T47D (cell line): ENCODE measurements at places on chromosomes 4 and X.

DNA sequence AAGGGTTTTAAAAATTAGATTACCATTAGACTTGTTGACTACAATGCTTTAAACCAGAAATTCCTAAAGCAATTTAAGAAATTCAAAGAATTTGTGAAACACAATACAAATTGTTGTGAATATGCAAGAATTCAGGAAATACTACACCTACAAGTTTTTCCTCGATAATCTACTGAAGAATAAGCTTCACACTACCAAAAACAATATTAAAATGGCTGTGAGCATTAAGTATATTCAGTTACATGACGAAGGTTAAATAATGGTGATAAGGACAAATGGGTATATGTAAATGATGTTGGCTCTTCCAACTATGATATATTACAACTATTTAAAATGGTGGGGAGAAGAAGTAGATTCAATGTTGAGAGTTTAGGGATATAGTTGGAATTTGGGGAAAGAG, 111.1 kb upstream of the HTR2C start:
- no peak for DNase-seq

DNA sequence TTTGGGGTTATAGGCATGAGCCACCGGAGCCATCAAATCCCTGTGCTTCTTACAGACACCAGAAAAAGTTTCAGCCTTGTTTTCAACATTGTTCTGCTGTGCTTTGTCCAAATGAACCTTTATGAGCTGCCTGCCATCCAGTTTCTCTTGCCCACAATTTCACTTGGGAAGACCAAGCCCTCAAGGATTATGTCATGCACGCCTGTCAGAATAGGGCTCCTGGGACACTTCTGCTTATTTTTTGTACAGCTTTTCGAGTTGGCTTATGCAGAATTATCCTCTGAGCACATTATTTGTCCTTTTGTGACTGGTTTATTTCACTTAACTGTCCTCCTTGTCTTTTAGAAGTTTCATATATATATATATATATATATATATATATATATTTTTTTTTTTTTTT, 16.2 kb downstream of the UBE2K start:
- DNase-seq = no peak

DNA sequence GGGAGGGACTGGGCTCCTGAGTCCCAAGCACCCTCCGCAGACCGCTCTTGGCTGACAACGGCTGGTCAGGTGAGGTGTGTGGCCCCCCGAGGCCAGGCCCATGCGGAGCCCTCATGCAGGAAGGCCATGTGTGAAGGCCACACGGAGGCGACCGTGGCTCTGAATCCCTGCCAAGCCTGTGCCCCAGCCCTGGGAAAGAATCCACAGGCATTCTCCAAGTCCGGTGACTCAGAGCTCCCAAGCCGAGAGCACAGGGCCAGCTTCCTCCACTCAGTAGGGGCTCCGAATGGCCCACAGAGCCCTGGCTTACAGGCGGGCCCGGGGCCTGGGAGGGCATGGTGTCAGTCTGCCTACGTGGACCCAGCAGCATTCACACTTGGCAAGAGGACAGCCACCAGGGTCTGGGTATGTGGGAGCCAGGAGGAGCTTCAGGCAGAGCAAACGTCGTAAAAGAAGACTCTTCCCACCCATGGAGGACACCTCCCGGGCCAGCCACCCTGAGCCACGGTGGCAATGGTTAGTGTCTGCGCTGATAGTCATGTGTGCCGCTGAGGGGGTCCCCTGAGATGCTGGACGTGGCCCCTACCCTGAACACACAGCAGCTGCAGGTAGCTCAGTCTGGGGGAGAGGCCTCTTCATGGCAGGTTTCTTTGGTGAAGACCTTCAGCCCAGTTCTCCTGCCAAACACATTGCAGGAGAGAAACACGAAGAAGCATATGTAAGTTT, 105.7 kb downstream of the PSAPL1 start:
- DNase-seq = peak; percentile 10

DNA sequence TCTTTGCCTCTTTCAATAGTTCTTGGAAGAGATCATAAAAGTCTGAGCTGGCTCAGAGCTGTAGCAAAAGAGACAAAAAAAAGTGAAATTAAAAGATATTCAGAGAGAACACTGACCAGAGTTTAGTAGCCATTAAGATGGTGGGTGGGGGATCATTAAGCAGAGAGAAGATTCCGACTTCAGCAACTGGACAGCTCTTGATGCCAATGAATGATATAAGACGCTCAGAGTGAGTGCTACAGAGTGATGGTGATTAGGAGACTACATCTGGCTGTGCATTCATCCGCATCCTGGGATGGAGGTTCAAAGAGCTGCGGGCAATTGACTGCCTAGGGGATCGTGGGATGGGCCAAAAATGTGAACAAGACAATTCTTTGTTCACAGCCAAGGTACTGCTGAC, 178.5 kb downstream of the PACRGL start:
- no peak for DNase-seq

GRCh38 chr4:38769441-38769840, 13.3 kb downstream of the TLR10 start:
- no peak for DNase-seq

DNA sequence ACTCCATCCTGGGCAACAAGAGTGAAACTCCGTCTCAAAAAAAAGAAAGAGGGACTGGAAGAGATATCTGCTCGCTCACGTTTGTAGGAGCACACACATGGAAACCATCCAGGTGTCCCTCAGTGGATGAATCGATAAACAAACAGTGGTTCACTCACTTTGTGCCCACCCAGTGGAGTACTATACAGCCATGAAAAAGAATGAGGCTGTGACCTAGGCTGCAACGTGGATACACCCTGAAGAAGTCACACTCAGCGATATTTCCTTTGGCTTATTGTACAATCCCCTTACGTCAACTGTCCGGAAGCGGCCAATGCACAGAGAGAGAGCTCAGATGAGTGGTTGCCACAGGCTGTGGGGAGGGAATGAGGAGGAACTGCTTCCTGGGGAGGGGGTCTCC, 82.3 kb upstream of the PPP2R3B start:
- no peak for DNase-seq

- no peak for DNase-seq
These were observed 52.3 kb downstream of the KIAA0232 start for GRCh38 chr4:6834867-6835266.

DNA sequence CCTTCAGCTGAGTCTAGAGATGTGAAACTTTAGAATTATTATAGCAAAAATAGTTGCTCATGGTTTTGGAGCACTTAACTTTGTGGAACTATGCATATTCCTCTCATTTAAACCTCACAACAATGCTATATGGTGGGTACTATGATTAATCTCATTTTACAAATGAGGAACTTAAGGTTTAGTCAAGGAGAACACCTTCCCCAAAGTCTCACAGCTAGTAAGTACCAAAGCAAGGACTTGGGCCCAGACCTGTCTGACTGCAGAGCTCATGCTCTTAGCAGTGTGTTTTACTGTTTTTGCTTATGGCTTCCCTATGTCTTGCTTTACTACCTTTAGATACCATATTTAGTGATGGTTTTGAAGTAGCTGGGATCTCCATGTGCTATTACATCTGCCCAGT, 5.1 kb downstream of the UBE2A start:
- DNase-seq = no peak

GRCh38 chrX:97030463-97030862, 146.8 kb downstream of the RPA4 start:
- no peak for DNase-seq

DNA sequence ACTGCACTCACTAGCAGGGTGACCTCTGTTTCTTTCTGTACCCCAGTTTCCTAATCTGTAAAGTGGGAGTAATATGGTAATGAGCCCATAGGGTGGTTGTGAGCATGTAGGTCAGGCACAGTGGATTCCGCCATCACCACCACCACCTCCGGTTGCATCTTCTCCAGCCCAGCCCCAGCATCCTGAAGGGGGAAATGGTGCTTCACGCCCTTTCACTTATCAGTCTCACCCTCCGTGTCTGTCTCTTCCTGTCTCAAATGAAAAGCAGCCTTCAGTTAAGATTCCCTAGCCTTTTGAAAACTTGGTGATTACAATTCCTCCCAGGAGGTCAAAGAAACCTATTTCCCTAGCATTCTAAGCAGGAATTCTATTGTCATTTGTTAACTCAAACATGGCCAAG, 16.9 kb upstream of the XPNPEP2 start:
- DNase-seq = no peak

DNA sequence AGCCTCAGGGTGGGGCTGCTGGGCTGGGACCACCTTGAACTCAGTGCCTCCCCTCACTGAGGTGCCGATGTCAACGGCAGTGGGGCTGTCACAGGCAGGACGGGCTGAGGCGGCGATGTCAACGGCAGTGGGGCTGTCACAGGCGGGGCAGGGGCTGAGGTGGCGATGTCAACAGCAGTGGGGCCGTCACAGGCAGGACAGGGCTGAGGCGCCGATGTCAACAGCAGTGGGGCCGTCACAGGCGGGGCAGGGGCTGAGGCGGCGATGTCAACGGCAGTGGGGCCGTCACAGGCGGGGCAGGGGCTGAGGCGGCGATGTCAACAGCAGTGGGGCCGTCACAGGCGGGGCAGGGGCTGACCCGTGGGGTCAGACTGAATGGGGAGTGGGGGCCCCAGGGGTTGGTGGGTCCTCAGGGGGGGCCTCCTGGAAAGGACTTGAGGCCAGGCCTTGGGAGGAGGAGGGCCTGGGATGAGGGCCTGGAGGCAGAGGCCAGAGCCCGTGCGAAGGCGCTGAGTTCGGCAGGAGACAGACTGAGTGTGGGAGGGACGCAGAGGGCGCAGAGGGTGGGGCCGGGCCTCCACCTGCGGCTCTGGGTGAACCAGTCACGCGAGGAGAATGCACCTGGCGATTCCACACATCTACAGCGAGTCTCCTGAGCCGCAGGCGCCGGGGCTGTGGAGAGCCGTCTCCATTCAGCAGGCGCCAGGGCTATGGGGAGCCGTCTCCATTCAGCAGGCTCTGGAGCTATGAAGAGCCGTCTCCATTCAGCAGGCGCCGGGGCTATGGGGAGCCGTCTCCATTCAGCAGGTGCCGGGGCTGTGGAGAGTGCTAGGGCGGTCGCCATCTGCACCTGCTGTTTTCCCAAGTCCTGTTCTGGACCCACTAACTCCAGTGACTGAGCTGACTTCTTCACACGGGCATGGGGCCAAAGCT, 22.9 kb downstream of the ATP5ME start:
- no peak for DNase-seq

GRCh38 chr4:8821151-8821950, 50.3 kb downstream of the HMX1 start:
- no peak for DNase-seq

GRCh38 chrX:4547213-4547836, 833.9 kb upstream of the PRKX start:
- peak; percentile 67 for DNase-seq
